ENCODE measurements at places on chromosomes 1 and 21.

GRCh38 chr1:230563591-230563990, 78.7 kb upstream of the COG2 start:
- no peak for DNase-seq

- no peak for DNase-seq
Measured at GRCh38 chr1:171879556-171879955, 38.3 kb downstream of the DNM3 start.

- no peak for DNase-seq
Measured at GRCh38 chr1:49765034-49765433, 258.7 kb downstream of the AGBL4 start.

GRCh38 chr1:20584890-20585289, 4.0 kb upstream of the CDA start:
- no peak for DNase-seq

- peak; percentile 91 for DNase-seq
Measured at GRCh38 chr1:12040457-12041051, 21.3 kb downstream of the MIIP start.

- DNase-seq = peak; percentile 83
Measured at GRCh38 chr1:59645893-59646292, 168.9 kb upstream of the HOOK1 start.

DNA sequence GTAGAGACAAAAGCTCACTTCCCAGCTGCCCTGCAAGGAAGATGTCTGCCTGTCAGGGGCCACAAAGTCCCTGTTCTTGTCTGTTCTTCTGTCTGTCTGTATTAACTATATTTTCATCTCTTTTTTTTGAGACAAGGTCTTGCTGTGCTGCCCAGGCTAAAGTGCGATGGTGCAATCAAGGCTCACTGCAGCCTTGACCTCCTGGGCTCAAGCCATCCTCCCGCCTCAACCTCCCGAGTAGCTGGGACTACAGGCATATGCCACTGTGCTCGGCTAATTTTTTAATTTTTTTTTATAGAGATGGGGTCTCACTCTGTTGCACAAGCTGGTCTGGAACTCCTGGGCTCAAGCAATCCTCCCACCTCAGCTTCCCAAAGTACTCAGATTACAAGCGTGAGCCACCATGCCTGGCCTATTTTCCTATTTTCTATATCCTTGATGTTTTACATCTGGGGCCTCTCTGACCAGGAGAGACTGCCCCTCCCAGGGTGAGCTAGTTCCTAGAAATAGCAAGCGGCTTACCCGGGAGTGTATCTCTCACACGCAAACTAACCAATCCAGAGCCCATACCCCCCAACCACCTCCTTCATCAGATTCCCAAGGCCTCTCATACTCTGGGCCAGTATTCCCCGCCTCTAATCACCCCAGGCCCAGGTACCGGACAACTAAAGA, 5.4 kb upstream of the KLHDC7A start:
- DNase-seq = no peak

DNA sequence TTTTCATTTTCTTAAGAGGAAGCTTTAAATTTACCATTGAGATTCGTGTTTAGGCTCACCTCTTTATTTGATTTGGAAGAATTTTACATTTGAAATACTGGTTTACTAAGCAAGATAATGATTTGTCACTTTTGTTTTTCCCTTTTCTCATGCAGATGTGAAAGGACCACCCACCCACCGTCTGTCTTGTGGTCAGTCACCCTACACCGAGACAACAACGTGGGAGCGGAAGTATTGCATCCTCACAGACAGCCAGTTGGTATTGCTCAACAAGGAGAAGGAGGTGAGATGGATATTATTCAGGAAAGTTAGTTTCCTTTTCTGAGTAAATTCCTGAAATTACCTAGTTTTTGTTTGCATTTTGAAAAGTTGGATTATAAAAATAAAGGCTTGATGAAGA, 189.5 kb downstream of the RASAL2 start:
- DNase-seq = no peak

DNA sequence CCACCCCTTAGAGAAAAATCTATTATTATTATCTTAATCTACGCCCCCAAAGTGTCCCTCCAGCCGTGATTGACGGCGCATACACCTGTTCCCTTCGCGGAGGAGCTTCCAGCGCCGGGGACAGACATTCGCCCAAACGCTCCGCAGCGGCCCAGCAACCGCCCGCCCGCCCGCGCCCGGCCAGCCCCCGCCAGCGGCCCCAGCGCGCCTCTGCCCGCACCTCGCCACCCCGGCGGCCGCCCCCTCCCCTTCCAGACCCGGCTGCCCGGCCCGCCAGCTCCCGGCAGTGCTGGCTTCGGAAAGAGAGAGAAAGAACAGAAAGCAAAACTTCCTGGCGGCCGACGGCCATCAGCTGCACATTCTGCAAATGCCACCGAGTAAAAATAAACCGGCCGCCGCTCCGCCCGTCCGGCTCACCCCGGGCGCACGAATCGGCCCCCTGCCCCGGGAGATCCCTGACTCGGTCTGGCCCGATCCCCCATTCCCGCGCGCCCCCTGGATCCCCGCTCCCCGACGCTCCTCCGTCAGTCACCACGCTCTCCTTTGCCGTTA, 1.6 kb downstream of the CASZ1 start:
- DNase-seq = peak; percentile 32

GRCh38 chr1:159867664-159868026, 5.2 kb upstream of the VSIG8 start:
- DNase-seq = no peak

DNA sequence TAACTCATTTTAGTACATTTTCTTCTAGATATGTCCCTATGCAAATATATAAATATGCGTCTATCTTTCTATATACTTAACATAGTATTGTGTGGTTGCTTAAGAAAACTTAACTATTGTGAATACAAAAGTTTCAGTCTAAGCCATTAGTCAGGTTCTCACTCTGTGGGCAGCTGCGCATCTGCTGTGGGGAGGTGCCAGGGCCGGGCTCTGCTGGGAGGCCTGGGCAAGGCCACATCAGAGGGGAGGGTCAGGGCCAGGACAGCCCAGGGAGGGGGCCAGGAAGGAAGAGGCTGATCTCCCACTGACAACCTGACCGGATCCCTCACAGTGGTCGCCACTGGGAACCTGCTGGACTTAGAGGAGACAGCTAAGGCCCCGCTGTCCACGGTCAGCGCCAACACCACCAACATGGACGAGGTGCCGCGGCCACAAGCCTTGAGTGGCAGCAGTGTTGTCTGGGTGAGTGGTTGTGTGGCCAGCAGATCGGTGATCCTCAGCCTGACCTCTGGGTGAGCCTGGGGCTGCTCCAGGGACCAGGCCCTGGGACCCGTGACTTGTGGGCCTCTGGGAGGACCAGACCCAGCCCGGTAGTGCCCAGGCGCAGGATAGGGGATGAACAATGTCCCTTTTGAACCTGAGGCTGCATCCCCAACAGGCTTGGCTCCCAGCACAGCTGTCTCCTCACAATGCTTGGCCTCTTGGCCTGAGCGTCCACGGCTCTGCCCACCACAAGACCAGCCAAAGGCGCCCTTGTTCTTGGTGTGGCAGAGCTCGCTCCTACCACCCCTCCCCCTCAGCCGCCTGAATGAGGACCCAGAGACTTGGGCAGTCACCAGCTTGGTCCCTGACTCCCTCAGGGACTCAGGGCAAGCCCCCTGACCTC, 20.2 kb downstream of the LDLRAP1 start:
- DNase-seq = no peak

- DNase-seq = no peak
Measured at GRCh38 chr1:11912000-11912399, 14.2 kb downstream of the KIAA2013 start.

- DNase-seq = no peak
Measured at GRCh38 chr1:65362545-65362944, 53.2 kb downstream of the DNAJC6 start.

GRCh38 chr1:23420778-23421177, 3.8 kb downstream of the TCEA3 start:
- DNase-seq = no peak

DNA sequence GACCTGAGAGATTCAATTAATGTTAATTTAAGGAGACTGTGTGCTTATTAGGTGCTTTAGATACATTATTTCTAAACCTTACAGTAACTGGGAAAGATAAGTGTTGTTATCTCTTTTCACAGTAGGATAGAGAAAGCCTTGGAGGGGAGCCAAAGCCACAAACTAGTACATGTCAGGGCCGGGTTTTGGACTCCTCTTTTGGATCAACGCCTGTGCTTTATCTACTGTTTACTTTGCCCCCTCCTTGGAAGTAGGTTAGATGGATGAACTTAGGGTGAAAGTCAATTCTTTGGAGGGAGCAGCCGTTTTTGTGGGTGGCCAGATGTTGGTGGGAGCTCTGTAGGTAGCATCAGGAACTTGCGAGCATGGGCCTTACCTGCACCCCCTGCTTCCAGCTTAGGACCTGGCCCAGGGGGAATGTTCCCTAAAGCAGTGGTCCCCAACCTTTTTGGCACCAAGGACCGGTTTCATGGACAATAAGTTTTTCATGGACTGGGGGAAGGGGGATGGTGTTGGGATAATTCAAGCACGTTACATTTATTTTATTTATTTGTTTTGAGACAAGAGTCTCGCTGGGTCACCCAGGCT, 1.7 kb downstream of the HHAT start:
- DNase-seq = no peak

DNA sequence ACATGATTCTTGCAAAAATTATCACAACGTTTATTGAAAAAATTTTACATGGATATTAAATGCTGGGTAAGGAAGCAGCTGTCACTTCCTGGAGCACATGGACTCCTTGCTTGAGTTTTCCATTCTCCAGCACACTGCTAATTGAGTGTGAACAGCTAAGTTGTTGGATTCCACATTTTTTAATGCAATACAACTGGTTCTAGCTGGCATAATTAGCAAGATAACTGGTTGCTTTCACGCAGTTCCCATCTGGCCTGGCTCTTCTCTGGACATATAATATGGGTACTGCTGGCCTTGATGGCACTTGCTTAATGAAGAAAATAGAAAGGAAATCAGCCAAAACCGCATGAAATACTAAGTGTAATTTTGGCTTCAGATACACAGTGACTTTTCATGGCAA, 26.6 kb downstream of the RGS21 start:
- no peak for DNase-seq

- DNase-seq = no peak
Measured at GRCh38 chr1:245375789-245376460, 221.1 kb downstream of the KIF26B start.

DNA sequence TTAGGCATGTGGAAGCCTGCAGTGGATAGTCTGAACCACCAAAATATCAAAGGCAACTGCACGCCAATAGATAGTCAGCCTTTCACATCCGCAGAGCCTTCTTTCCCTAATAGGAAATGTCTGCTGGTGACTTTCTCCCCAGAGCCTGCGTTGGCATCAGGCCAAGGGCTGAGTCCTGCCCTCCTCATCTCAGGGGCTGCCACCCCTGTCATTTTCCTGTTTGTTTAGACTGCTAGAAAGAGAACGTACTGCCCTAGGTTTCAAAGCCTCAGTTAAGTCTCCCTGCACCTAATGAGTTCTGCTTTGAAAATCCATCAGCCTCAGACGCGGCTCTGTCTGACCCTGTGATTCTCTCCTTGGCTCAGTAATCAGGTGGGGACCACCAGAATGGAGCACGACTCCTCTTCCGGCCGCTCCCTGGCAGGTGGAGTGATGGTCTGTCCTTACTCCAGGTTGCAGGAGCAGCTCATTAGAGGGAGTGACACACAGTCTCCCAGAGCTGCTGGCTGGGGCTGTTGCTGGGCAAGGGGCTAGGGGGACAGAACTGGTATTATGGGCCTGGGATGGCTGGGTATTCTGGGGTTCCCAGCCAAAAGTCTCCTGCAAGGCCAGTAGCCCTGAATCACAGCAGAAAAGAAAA, 27.3 kb downstream of the STUM start:
- no peak for DNase-seq

DNA sequence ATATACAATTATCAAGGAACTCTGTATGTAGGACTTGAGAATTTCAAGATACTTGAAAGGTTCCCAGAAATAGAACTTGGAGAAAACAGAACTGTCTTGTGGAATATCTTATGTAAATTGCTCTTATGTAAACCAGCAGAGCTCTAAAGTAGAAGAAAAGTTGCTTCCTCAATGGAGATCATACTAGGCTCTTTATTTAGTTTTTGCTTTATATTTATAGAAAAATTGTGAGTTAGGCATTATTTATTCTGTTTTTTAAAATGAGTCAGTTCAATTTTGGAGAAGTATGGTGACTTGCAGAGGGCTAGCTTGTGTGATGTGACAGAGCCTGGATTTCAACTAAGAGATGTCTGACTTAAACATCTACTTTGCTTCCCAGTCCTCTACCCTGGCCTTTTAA, 40.4 kb downstream of the ATP6V1G3 start:
- DNase-seq = no peak

- DNase-seq = no peak
Measured at GRCh38 chr1:77829851-77830250, 50.4 kb downstream of the MIGA1 start.

DNA sequence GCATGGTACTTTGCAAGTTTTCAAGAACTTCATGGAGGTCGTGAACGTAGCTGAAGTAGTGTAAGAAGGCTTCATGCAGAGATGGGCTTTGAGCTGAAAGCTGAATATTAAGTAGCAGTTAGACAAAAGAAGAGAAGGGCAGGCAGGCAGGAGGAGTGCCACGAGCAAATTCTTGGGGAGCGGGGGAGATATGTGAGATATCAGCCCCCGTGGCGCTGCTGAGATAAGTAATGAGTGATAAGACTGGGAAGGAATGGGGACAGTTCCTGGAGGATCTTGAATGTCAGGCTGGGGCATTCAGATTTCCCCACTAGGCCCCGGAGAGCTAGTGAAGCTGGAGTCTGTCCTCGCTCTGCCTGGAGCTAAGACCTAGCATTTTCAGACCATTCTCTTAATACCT, 27.9 kb upstream of the KIRREL1 start:
- no peak for DNase-seq

All from GM03348 (cell line).